ENCODE measurements at places on chromosomes 5 and 9.

GRCh38 chr9:127223266-127223665, 41.3 kb upstream of the GARNL3 start:
- DNase-seq: no peak

DNA sequence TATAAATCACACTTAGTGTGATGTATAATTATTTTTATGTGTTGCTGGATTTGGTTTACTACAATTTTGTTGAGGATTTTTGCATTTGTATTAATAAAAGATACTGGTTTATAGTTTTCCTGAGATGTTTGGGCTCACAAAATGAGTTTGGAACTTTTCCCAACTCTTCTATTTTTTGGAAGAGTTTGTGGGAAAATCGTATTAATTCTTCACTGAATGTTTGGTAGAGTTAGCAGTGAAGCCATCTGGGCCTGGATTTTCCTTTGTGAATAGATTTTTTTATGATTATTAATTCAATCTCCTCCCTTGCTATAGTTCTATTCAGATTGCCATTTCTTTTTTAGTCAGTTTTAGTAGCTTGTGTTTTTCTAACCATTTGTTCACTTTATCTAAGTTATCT, 201.7 kb upstream of the NFIL3 start:
- DNase-seq: no peak

DNA sequence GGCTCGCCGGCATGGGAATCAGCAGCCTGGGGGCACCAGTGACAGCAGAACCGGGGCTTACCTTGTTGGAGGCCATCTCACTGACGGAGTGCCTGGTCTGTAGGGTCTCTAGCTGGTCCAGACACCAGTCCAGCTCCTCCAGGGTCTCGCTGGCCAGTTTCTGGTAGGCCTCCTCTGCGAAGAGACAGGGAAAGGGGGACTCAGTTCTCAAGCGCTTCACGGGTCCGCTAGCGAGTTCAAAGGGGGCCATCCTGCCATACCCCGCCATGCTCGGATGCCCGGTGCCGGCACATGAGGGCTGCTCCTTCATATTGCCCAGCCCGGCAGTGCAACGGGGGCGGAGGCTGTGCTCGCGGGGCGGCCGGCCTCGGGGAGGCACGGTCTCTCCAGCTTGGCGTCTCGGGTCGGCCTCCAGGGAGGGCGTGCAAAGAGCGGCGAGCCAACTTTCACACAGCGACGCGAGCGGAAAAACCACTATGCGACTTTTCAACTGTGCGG, 456.0 kb downstream of the RAB3C start:
- DNase-seq: no peak

- no peak for DNase-seq
Observed at GRCh38 chr5:154384480-154385235, 61.1 kb upstream of the SAP30L start.

- peak; percentile 90 for DNase-seq
Observed at GRCh38 chr9:137029058-137029936, 1.3 kb upstream of the ABCA2 start.

- no peak for DNase-seq
Observed at GRCh38 chr9:26375448-26375847, 517.2 kb downstream of the CAAP1 start.

- no peak for DNase-seq
Observed at GRCh38 chr5:68798877-68799843, 294.7 kb upstream of the SLC30A5 start.

DNA sequence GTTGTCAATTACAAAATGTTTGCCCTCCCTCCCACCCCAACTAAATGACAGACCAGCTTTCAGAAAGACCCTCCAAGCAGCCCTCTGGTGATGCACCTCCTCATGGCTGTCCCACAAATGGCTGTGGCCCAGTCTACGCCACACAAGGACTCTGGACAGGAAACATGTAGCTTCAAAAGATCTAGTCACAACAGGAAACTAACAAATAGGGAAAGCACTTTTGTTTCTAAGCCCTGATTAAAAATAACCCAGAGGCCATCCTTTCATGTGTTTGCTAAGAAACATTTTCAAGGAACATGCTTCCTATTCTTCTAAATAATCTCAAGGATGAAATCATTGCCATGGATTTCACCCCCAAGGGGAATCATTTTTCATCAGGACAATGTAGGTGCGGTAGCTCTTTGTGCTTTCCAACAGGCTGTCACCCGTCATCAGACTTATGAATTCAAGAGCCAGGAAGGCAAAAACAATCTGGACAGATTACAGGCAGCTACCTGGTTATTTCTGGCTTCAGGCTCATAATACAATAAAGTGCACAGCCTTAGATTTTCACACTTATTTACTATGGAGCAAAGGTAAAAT, 20.1 kb downstream of the PCSK1 start:
- no peak for DNase-seq

- no peak for DNase-seq
Observed at GRCh38 chr9:89594811-89595550, 9.8 kb upstream of the GADD45G start.

- DNase-seq: no peak
Observed at GRCh38 chr5:60267907-60268306, 374.4 kb upstream of the PDE4D start.

DNA sequence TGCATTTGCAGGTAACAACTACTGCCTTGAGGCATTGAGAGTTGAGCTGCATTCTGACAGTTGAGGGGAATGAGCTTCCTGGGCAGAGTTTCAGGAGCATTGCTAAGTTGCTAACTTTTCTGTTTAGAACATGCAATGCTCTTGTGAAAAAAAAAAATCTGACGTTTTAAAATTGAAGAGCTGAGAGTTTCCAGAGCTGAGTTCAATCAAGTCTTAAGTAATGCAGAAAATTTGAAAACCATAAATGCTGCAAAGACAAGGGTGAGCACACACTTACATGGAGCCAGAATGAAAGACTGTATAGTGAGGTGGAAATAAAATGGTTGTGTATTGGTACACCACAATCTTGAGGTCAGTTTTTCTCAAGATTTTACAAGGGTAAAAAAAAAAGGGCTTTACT, 166.0 kb downstream of the GABRB2 start:
- no peak for DNase-seq

DNA sequence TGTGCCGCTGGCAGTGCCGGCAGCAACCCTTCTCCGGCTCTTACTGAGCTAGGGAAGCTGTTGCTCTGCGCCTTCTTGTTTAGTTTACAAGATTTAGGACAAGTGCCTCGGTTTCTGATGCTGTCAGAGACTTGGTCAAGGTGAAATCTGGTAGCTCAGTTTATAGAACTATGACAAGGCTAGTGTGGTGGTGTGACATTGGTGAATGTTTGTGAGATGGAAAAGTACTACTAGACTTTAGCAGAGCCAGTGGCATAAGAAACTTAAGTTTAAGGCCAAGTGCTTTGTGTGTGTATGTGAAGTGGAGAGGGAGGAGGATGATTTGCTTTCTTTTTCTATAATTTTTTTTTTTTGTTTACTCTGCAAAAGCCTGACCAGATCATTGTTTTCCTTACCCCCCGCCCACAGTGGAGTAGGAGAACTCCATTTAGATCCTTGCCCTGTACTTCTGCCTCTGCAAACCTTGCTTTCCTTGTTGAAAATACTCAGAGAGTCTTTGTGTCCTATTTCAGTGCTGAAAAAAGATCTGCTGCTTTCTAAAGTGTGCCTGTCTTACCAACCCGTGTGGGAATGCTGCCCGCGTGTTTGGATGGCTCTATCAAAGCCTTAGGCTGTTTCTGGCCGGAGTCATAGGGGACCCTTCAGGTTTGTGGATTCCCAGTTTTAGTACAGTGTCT, 75.9 kb downstream of the TRIO start:
- no peak for DNase-seq

GRCh38 chr9:119677811-119678505, 308.7 kb upstream of the BRINP1 start:
- DNase-seq: no peak

DNA sequence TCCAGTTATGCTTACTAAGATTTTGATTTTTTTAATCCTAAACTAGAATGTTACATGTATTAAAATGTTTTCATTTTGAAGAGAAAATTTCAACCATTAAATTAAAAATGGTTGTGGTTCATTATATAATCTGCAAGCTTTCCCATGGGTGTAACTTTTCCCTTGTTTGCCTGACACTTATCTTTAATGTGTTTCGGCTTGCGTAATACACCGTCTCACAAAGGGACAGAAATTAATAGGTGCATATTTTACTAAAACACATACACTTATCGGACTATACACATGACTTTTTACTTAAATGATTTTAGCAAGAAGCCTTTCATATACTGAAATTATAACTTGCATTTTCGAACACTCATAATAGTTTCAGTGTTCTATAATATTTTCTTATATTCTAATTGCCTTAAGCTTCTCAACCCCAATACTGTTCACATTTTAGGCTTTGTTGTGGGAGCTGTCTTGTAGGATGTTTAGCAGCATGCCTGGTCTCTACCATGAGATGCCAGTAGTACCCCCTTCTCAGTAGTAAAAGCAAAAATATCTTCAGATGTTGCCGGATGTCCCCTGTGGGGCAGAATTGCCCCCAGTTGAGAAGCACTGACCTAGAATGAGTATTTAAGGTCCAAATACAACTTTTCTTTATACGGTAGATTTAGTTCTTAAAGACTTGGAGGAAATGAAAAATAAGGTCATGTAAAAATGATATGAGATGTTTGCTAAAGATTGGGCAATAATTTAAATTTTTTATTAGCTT, 28.6 kb downstream of the UGCG start:
- no peak for DNase-seq

- no peak for DNase-seq
Observed at GRCh38 chr9:127049044-127049443, 73.4 kb downstream of the ANGPTL2 start.

DNA sequence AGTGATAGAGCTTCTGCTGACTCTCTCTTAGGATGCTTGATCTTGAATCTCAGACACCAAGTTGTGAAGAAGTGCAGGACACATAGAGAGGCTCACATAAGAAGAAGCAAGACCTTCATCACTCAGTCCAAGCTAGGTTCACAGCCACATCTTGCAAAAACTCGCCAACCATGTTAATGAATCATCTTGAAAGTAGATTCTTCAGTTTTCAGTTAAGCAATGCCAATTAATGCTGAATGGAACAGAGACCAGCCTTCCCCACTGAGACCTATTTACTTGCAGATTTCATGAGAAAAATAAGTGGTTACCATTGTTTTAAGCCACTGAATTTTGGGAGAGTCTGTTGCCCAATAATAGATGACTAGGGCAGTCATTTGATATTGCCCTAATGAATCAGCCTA, 217.7 kb upstream of the EDIL3 start:
- DNase-seq: no peak

DNA sequence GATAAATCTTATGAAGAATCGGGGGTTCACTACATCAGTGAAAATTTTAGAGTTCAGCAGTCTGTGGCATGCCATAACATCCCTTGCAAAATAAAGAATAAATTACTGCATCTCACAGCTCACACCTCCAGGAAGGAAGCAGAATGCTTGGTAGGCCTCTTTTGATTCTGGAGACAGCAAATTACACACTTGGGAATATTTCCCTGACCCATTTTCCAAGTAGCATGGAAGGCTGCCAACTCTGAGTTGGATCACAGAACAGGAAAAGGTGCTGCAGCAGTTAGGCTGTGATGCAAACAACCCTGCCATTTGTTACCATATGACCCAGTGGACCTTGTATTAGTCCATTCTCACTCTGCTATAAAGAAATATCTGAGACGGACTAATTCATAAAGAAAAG, 293.5 kb downstream of the ASTN2 start:
- no peak for DNase-seq

DNA sequence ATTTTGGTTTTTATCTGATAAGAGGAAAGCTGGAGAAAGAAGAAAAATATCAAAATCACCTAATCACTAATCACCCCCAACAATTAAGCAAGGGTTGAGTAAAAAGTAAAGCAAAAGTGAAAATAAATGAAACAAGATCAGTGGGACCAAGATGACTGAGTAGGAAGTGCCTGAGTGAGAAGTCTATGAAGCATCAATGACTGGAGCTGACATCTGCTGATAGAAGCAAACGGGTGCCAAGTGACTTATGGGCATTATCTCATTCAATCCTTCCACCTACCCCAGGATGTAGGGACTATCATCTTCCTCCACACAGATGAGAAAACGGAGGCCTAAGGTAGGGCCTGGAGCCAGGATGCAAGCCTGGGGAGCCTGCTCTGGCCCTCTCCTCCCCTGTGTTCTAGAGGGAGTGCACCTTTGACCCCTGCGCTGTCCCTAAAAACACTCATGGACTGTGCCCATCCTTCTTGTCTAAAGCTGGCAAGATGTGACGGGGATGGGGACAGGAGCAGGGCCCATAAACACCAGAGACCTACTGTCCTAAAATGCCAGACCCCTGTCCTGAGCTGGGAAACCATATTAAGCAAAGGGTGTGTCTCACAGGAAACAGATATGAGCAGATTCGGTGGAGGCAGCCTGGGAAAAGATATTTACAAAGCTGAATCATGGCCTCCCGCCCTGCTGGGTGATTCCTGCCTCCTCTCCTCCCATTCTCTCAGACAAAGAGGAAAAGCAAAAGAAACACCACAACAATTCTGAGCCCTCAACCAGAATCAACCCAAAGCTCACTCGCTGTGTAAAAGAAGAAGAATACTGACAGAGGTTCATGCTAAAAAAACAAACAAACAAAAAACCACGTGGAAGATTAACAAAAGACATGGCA, 116.0 kb downstream of the AUH start:
- no peak for DNase-seq

DNA sequence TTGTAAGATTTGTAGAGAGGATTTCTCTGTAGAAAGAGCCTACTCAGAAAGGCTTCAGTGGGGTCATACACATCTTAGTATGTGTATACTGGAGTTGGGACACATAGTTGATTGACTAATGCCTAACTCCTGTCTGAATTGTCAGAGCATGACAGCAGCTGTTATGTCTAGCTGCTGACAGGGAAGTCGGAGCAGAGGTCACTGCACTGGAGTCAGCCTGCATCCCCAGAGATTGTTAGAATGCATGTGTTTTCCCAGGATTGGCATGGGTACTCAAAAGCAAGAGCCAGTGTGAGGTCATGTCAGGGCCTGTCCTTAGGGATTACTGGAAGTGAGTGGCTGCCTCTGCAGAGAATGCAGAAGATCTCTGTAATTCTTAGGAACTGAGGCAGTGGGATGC, 82.7 kb downstream of the ITGA1 start:
- no peak for DNase-seq

DNA sequence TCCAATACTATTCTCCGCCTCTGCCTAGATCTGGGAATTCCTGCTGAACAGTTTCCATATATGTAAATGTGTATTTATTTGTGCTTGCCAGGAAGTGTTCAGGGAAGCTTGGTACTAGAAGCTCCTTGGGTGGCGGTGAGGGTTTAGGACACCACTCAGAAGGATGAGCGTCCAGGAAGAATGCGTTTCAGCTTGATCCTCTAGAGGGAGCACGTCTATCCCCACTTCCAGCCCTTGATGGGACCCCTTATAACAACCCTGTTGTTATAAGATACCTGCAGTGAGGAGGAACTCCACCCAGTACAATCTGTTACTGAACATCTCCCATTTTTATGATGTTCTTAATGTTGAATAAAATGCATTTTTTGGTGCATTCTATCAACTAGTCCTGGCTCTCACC, 88.9 kb downstream of the CYFIP2 start:
- no peak for DNase-seq

- DNase-seq: no peak
Observed at GRCh38 chr9:5008202-5008601, 23.1 kb downstream of the JAK2 start.

GRCh38 chr9:69483886-69484422, 158.9 kb downstream of the ENTREP1 start:
- DNase-seq: no peak

GRCh38 chr5:157670662-157671591, at the start of gene C5orf52:
Gene C5orf52, plus strand, starts transcription at chr5:157671533. Its CDS starts 82 bp downstream, at chr5:157671615.
- DNase-seq: peak; percentile 70
